Epithelial cell of proximal tubule (primary cell): ENCODE measurements at places on chromosomes 4 and X. TPM values are rescaled to one million over a fixed set of nuclear protein-coding genes. Genes with fewer than 3 reads are reported as not detected.

GRCh38 chrX:77640702-77641101 lies 145.3 kb downstream of the ATRX start:
- DNase-seq = no peak

DNA sequence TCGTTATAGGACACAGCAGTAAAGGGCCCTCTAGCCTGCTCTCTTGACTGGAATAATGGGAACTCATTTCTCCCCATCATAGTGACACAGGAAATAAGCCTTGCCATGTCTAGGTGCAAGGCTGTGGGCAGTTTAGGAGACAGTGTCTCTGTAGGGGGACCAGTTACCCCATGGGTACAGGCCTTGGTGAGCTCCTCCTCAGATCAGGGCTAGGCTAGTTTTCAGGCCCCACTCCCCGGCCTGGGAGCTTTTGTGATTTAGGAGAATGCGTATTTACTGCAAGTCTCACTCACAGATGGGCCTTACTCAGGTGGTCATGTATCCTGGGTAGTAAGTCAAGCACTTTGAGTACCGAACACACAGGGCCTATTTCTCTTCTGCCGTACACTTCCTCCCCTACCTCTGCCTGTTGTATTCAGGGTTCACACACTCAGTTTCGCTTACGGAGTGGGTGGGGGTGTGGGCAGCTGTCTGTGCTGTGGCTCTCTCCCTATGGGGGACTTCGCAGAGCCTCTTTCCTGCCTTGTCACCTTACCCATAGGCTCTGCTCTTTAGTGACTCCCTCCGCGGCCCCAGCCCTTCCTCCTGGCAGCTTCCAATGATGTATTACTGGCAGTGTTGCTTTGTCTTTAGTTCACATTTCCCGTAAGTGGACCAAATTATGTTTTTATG lies 34.2 kb downstream of the FAM193A start:
- no peak for DNase-seq

DNA sequence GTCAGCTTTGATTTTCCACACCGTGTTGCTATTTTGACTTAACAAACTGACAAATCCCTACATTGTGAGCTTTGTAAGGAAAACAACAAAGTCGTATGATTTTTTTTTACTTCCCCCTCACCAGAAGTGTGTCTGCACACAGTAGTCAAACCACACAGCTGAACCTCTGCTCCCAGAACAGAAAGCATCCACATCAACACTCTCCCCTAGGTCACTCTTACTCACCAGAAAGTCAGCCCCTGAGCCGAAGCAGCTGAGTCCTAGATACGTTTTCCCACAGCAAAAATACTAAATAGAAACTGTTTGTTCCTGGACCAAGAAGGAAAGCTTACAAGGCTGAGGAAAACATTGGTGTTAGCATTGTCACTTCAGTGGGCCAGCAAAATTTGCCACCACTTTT lies 305.7 kb downstream of the DHX15 start:
- peak; percentile 7 for DNase-seq

- no peak for DNase-seq
Observed at GRCh38 chrX:25083661-25084060, 67.9 kb upstream of the ARX start.

Gene FRG1
- 35.2 and 52.1 TPM in 2 replicates for total RNA-seq

- no peak for DNase-seq
Observed at GRCh38 chr4:15413623-15414019, 14.2 kb upstream of the C1QTNF7 start.

DNA sequence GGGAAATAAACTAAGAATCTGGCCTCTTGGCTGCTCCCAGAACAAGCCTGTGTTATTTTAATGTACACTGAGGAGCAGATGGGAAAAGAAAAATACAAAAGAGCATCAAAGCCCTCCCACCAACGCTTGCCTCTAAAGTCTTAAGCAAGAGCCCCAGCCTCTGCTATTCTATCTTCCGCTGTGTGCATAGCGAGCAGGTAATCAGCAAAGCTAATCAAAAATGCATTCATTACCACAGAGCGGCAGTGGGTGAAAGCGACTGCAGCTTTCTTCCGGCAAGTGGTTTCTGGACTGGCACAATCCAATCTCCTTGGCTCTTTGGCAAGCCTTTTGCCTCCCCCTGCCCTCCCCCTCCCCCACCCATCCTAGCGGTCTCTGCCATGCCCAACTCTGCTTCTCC lies 13.5 kb upstream of the GRIA3 start:
- no peak for DNase-seq

- no peak for DNase-seq
Observed at GRCh38 chr4:48329193-48329592, 12.1 kb upstream of the SLAIN2 start.

Gene SSX7
- total RNA-seq = not detected in 2 replicates

GRCh38 chr4:173855015-173855414 lies 325.0 kb upstream of the HAND2 start:
- DNase-seq = no peak

GRCh38 chrX:11759461-11760311 lies 1.6 kb downstream of the MSL3 start:
- DNase-seq = peak; percentile 44

DNA sequence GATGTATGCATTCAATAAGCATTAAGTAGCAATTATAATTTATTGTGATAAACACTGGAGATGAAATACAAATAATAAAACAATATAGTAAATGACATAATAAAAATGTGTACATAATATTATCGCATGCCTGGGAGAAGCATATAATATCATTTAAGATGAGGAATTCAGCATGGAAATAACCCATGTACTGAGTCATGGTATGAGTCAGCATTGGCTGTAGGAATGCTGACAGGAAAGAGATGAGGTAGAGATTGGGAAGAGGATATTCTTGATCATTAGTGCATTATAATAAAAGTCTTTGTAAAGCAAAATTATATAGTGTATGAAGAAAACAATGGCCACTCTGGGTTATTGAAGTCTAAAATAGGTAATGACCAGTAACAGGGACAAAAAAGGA lies 82.8 kb downstream of the MAGEB10 start:
- DNase-seq = peak; percentile 1

Gene MAGEB17
- total RNA-seq = 0.14 TPM in 1 of 2 replicates, not detected in the other

- DNase-seq = no peak
Observed at GRCh38 chr4:156734965-156735895, 236.4 kb downstream of the PDGFC start.

- no peak for DNase-seq
Observed at GRCh38 chrX:68827848-68828624, 785 bp upstream of the EFNB1 start.

- no peak for DNase-seq
Observed at GRCh38 chrX:47838361-47838760, 1.7 kb downstream of the ZNF81 start.

Gene SSX4
- total RNA-seq = not detected in 2 replicates

GRCh38 chr4:100936661-100937375 lies 410.5 kb downstream of the PPP3CA start:
- DNase-seq = no peak

GRCh38 chrX:30900227-30900626 lies 11.2 kb upstream of the TAB3 start:
- no peak for DNase-seq

DNA sequence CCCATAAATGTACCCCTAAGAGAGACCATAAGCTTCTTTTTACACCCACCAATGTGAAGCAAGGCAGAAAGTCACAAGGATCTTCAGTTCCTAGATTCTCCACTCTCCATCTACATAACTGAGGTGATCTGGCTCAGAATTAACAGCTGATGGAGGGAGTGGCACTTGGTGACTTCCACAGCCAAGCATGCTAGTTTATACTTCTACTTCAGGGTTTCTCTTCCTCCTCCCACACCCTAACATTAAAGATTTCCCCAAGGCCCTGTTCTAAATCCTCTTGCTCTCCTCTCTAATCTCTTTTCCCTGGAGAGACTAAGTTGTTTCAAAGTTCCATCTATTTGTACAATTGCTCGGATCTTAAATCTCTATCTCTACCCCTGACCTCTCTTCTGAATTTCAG lies 81.1 kb downstream of the MBNL3 start:
- DNase-seq = no peak

- DNase-seq = no peak
Observed at GRCh38 chr4:101252721-101253120, 94.6 kb downstream of the PPP3CA start.

GRCh38 chrX:25296850-25297249 lies 281.1 kb upstream of the ARX start:
- DNase-seq = no peak

Gene AKAP4
- not detected in 2 replicates for total RNA-seq

Gene FREM3
- total RNA-seq = not detected in 2 replicates

DNA sequence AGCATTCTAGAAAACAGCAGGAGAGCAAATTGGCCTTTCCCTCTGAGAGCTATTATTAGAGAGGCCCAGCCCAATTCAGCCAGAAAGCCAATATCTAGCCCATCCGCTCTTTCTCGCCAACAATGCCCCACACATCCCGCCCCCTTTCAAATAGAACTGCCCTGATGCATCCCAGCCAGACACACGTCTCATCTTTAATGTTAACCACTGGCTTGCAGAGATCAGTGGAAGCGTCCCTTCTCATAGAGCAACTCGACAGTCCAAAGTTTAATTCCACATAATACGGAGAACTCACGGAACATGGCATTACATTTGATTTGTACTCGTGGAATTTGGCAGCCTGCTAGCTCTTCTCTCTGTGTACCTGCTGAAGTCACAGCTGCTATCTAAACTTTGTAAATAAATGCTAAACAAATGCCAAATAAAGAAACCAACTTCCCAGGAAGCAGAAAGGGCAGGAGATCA lies 304.4 kb downstream of the DHX15 start:
- no peak for DNase-seq

Gene GJB1
- 0.07 and 0.40 TPM in 2 replicates for total RNA-seq

DNA sequence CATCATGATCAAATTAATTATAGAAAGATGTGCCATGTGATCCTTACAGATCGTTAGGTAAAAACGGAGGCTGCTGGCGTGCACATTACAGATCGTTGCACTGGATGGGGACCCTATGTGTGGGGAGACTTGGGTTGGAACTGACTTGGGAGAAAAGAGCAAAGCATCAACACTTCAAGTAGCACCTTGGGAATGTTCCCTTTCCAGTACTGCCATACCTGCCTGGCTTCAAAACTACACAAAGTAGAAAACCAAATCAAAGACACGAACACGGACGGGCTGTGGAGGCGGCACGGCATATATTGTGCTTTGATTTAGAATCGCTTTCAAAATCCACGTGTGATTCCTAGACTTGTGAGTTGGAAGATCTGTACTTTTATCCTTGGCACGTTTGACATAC lies 898 bp downstream of the CMC4 start:
- no peak for DNase-seq

GRCh38 chr4:92163348-92163747 lies 140.4 kb upstream of the GRID2 start:
- no peak for DNase-seq

- no peak for DNase-seq
Observed at GRCh38 chrX:2263203-2263602, 237.6 kb downstream of the DHRSX start.

GRCh38 chr4:166956484-166956883 lies 277.8 kb downstream of the SPOCK3 start:
- no peak for DNase-seq

GRCh38 chrX:10620121-10620699 lies at the start of gene MID1:
MID1 (minus strand) TSS chrX:10620585; CDS start chrX:10567547, 53,038 bp downstream.
- DNase-seq = no peak

DNA sequence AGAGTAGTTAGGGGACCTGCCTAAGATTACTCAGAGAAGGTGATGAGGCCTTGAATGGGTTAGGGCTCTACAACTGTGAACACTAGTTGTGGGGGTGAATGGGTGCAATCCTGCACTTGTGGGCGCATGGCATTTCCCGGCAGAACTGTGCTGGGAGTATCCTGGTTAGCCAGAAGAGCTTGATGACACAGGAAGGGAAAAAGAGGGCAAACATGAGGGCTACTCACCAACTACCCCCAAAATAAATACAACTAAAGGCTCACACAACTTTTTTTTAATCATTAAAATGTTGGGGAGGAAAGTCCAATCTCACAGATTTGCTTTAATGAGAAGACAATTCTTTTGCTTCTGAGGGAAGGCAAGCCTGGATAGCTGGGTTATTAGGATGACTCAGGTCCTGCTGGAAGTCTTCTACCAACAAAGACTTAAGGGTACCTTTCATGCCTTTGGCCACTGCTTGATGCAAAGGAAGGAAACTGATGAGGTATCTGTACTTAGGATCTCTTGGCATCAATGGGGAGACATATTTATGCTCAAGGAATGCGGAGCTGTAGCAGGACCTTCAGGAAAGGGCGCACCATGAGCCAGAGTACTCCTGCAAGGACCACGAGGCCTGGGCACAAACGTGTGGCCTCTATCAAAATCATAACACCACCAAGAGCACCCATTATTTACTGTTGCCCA lies 2.6 kb downstream of the PHKA2 start:
- DNase-seq = no peak

DNA sequence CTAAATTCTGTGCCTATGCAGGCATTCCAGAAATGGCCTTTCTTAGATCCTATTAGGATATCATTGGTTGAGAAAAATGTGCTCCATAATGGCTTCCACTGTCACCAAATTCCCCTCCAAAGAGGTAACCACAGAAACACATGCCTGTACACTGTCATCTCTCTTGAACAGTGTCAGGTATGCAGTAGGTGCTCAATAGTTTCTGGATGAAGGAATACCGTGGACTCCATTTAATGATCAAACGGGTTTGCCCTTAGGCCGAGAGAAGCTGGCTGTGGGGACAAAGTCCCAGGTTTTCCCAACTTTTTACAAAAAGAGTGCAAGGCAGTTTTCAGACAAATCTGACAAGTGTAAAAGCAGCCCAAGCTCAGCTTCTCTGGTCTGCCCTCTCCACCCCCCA lies 16.5 kb upstream of the MTM1 start:
- DNase-seq = no peak

Gene TCP11X1
- total RNA-seq = 0.07 TPM in 1 of 2 replicates, not detected in the other

Gene ANOS1
- total RNA-seq = 1.3 and 2.3 TPM in 2 replicates

DNA sequence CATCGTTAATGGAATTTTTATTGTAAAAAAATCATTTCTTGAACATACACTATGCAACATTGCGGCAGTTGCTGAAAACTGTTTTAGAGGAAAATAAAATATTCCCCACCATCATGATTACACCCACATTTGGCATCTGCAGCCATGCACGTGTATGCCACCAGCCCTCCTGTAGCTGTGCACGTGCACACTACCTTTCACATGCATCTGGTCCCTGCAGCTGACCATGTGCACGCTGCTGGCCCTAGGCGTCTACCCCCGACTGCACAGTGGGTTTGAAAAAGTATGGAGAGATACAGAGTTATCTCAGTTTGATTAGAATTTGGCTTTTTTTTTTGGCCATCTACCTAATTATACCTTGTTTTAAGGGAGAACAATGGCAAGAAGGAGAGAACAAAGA lies 569.8 kb upstream of the IGFBP7 start:
- no peak for DNase-seq

DNA sequence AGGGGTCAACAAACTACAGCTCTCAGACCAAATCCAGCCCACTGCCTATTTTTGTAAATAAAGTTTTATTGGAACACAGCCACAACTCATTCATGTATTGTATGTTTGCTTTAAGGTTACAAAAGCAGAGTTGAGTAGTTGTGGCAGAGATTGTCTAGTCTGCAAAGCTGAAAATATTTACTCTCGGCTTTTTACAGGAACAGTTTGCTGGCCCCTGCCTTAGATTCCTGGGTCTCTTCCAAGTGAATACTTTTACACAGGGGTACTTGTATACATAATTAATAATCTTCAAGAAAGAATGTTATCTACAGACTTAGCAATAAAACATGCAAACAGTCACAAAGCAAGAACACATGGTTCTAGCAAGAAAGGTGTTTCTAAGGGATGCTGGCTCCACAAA lies 154.2 kb downstream of the AMELX start:
- no peak for DNase-seq
